ENCODE measurements at places on chromosomes 6 and 20. TPM values are rescaled to one million over a fixed set of nuclear protein-coding genes. Genes with fewer than 3 reads are reported as not detected.

The SCGN gene
- 3.6 TPM for total RNA-seq

The SPATS1 gene
- not detected for total RNA-seq

DNA sequence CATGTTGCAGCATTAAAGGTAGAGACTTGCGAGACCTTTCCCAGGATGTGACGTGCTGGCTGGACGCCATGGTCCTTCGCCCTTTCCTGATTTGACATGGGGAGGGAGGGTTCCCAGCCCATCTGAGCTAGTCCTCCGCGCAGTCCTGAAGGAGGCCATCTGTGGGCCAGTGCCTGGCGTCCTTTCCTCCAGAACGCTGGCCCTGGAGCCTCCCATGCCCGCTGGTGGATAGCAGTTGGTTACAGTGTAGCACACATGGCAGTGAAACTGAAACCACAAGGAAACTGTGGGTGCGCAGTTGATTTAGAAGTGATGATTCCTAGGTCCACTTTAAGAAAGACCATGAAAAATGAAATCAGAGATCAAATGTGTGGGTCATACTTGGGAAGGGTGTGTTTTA, 193.7 kb downstream of the CDH4 start:
- peak; percentile 57 for DNase-seq

GRCh38 chr6:87617405-87617804, 27.5 kb downstream of the ORC3 start:
- DNase-seq: no peak

DNA sequence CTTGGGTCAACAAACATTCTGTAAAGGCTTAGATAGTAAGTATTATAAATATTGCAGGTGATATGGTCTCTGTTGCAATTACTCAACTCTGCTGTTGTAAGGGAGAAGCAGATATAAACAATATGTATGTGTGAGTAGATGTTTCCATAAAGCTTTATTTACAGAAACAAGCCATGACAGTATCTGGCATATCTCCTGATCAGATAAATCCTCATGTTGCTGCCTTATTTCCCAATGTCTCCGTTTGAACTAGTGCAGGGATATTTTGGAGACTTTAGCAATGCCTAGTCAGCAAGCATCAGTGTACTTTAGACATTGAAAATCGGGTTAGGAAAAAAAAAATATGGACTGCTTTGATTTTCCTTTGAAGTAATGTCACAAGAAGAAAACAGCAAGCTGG, 96.1 kb downstream of the LAMA2 start:
- no peak for DNase-seq

GRCh38 chr6:124903797-124904196, 58.4 kb upstream of the RNF217 start:
- DNase-seq: no peak

DNA sequence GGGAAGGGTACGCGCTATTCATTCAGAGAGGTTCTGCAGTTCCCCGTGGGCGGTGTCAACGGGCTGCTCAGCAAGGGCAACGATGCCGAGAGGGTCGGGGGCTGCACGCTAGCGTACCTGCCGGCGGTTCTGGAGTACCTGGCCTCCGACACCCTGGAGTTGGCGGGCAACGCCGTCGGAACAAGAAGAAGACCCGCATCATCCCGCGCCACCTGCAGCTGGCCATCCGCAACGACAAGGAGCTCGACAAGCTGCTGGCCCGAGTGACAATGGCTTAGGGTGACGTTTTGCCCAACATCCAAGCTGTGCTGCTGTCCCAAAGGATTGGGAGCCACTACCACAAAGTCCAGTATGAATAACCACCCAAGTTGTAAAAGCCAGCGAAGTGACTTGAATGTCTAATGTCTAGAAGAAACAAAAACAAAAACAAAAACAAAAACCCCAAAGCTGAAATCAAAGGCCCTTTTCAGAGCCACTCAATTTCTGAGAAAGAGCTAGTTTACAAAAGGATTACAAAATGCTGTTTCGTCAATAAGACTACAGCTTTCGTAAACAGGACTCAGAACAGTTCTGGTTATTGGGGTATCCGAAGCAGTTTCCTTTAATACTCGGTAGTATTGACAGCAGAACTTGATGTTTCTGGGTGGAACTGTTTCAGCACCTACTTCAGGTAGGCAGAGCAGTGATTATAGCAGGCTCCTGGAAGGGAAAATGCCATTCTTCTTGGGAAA, 21.9 kb upstream of the SLC17A4 start:
- DNase-seq: no peak

DNA sequence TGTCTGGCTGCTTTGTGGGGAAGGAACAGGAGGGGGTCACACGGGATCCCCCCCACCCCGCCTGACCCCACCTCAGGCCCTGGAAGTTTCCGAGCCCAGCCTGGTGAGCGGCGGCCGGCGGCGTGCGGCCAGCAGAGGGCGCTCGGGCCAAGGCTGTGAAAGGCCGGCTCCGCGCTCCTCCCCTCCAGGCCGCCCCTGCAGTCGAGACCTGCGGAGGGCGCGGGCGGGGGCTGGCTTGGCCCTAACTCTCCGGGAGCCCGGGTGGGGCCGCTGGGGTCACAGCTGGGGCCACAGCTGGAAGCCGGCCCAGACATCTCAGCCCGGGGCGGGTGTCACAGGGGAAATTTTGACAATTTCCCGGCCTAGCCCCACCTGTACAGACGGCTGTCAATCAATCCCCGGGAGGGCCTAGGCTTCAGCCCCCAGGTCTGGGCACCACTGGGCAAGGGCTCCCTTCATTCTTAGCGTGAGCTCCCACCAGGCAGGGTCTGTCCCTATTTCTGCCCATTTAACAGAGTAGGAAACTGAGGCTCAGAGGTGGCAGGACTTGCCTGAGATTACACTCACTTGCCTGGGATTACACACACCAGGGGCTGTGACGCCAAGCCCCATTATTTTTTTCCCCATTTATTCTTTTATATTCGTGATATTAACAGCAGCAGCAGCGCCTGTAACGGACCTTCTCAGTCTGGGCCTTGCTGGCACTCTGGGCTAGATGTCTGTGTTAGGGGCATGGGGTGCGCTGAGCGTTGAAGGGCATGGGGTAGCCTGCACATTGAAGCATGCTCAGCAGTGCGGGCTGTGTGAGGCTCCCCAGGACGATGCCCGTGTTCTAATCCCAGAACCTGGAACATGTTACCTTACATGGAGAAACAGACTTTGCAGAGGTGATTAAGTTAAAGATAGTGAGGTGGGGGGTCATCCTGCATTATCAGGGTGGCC, 23.0 kb downstream of the ZBP1 start:
- peak; percentile 92 for DNase-seq
